ENCODE measurements at places on chromosomes 16 and 17.

DNA sequence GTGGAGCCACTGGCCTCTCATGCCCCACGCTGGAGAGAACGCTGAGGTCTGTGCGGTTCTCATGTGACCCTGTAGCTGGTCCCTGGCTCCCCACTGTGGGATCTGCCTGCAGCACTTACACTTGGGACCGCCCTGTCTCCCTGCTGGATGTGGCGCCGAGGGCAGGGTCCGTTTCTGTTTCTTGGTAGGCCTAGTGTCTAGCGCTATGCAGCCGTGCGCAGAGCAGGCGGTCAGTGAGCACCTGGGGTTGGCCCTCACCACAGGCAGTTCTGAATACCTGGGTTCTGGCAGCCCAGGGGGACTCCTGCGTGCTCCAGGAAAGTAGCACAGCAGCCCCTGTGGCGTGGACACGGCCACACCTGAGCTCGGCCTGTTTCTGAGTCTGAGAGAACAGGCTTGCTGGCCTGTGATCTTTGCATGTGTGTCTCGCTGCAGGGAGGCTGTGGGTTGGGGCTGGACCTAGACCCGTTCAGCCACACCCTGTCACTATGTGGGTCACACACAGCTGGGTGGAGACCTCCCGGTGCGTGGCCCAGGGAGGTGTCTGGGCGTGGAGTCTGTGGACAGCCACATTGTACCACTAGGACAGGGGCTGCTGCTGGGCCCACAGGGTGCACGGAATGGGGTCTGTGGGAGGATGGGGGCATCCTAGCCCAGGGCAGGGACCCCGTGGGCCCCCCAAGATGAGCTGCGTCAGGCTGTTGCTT, 2.8 kb downstream of the CAPN15 start:
- DNase-seq = no peak

GRCh38 chr16:27197004-27197403, 6.3 kb upstream of the KDM8 start:
- no peak for DNase-seq

DNA sequence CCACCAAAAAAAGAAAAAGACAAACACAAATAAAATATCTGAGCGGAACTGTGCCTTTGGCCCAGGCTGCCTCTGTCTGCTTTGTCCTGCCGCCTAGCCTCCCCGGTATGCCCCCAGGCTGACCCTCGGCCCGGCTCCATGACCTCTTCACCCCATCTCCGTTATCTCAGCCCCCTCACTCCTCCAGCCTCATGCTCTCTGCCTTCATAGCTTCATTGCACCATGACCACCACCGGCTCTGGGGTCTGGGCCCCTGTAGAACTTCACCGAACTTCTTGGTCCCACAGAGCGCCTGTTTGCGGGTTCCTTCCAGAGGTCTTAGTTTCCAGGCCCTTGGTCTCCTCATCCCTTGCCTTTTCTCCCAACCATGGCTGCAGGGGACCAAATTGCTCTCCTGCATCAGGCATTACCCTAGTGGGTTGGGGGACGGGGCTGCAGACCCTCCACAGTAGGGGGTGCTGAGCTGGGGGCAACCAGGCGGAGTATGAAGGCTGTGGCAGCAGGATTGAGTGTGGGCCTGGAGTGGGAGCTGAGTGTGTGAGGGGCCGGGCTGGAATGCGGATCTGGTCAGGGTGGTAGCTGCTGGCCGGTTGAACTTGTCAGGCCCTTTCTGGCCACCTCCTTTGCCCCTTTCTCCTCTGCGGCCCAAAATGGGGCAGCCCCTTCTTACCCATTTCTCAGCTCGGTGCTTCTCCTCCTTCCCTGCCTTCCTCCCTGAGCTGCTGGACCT, 6.9 kb downstream of the HIRIP3 start:
- no peak for DNase-seq

GRCh38 chr17:13478326-13478830, 123.4 kb downstream of the HS3ST3A1 start:
- DNase-seq = no peak

- DNase-seq = no peak
These were observed 2.9 kb upstream of the CACNA1G start for GRCh38 chr17:50557630-50558029.

GRCh38 chr16:85112364-85112763, at the start of gene CIBAR2:
Gene CIBAR2 (minus strand): TSS chr16:85112472. CDS start chr16:85112352, 120 bp downstream.
- DNase-seq = no peak

GRCh38 chr16:10339777-10340732, 45.8 kb upstream of the ATF7IP2 start:
- DNase-seq = no peak

DNA sequence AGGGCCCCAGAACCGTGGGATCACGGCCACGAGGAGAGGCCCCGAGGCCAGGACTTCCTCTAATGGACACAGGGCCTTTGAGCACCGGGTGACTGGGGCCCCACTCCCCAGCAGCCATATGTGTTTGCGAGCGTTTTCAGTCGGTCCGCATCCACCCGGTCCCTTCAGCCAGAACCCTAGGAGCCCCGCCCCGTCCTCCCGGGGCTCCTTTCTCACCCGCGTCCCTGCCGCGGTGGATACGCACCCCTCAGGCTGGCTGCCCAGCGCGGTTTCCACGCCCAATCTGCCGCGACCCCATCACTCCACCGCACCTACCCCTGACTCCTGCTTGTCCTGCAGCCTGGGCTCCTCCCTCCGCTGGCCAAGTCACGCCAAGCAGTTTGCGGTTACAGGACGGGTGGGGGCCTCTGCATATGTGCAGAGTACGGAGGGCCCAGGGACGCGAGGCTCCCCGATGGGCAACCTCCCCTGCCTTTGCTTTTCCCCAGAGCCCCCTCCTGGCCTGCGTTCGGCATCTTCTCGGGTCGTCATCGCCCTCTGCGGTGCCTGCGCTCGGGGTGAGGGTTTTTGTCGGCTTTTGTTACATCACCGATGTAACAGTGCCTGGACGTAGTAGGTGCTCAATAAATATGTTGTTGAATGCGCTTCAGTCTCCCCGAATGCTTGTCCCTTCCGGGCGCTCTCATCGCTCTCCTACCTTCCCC, 1.0 kb upstream of the TTYH2 start:
- no peak for DNase-seq

DNA sequence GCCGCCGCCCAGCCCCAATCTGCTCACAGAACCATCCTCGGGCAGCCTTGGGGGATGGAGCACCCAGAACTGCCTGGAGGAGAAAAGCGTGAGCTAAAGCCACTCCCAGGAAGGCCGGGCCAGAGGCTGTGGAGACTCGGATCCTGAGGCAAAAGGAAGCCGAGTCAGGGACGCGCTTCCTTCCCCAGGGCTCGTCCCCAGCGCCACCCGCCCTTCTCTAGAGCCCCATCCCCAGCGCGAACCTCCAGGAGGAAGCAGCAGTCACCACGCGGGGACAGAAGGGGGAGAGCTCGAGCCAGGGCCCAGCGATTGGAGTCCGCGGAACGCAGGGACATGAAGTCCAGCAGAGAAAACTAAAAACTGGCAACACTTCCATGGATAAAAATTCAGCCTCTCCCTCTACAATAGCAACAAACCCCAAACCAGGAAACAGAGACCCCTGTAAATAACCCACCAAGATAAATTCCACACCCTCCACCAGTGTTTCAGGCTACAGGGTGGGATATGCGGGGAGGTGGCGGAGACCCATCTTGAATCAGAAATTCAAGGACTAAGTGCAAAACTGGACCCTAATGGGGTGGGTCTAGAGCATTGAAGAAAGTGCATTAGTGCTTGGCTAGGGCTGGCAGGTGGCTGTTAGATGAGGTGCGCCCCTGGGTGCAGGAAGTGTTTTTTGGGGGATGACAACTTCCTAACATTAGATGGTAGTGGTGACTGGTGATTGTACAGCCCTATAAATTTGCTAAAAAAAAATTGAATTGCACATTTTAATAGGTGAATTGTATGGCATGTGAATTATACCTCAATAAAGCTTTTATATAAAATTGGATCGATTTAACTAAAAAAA, 116.1 kb upstream of the METRNL start:
- no peak for DNase-seq

- no peak for DNase-seq
These were observed 514.9 kb upstream of the GOT2 start for GRCh38 chr16:59249011-59249410.

- DNase-seq = no peak
These were observed 78.8 kb downstream of the TMEM114 start for GRCh38 chr16:8511464-8511863.

DNA sequence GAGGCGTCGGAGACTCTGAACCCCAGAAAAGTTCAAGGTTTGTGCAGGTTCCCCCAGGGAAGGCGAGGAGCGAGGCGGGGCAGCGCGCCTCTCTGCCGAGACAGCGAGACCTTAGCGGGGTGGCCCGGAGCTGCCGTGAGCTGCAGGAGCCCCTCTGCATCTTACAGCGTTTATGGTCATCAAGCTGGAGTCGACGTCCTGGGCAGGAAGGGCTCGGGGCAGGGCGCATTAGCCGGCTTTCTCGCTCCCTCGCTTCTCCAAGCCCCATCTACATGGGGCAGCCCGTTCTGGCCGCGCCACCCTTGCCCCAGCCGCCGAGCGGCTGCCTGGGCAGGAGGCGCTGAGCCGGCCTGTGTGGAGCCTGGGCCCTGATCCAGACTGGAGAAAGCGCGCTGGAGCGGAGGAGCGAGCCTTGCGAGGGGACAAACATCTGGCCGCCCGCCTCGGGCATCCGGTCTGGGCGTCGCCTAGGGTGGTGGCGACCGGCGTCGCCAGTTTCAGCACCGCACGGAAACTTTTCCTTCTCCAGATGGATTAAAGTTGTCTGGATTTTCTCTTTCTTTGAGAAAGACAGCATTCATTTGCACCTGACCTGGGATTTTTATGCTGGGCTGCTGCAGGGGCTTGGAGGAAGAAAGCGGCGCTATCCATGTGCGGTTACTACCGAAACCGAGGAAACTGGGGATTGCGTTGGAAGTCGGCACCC, 750 bp downstream of the TMEM132E start:
- no peak for DNase-seq

GRCh38 chr16:47110939-47111338, 32.8 kb downstream of the NETO2 start:
- DNase-seq = no peak

DNA sequence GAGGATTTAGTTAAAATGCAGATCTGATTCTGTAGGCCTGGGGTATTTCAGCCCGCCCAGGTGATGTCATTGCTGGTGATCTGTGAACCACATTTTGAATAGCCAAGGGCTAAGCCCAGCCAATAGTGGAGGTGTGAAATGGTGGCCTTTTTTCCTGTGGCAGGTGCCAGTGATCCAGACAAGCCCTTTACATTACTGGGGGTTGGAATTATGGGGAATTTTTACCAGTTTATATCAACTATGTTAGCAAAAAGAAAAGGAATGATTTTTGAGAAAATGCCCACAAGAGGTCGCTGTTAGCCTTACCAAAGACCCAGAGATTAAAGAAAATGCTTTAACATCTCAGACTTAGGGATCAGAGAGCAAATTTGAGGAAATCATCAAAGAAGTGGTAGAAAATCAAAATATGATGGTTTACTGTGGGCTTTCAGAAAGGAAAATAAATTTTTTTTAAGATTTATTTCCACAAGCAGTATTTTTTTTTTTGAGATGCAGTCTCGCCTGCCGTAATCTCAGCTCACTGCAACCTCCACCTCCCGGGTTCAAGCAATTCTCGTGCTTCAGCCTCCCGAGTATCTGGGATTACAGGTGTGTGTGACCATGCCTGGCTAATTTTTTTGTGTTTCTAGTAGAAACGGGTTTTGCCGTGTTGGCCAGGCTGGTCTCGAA, 3.9 kb downstream of the VPS35L start:
- DNase-seq = no peak

- no peak for DNase-seq
These were observed 210.5 kb downstream of the IRX3 start for GRCh38 chr16:54076006-54076504.

- DNase-seq = no peak
These were observed 110.8 kb upstream of the MPHOSPH6 start for GRCh38 chr16:82280867-82281266.

DNA sequence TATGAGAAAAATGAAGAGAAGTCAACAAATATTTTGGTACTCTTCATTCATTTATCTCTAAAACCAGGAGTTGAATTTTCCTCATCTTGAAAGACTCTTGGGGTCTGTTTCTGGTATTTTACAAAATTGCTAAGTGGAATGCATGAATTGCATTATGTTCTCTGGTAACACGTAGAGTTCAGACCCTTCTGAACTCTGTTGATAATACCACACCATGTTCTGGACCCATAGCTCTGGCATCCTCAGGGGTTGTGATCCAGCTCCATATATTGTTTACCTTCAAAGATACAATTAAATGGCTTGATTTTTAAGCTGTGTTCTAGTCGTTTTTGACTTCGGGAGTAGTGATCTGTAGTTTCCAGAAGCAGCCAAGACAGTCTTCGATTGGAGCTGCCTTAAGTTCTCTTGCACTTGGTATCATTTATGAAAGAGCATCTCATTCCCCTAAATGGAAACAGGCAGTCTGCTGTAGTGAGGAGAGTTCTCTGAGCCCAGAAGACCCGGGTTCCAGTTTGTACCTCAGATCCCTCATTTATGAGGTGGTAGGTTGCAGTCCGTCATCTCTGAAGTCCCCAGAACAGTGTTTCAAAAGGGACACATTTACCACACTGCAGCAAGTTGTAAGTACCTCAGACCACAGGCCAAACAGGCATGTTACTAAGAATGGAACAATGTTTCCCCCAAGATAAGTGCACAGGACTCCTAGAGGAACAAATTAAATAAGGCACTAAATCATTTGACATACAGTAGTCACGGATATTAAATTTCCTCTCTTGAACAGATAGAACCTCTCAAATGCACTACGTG, 9.6 kb downstream of the PSMD7 start:
- no peak for DNase-seq

- no peak for DNase-seq
These were observed 166.5 kb upstream of the PLCG2 start for GRCh38 chr16:81612351-81613163.

- no peak for DNase-seq
These were observed 67.1 kb downstream of the ABCC1 start for GRCh38 chr16:16016388-16016964.

DNA sequence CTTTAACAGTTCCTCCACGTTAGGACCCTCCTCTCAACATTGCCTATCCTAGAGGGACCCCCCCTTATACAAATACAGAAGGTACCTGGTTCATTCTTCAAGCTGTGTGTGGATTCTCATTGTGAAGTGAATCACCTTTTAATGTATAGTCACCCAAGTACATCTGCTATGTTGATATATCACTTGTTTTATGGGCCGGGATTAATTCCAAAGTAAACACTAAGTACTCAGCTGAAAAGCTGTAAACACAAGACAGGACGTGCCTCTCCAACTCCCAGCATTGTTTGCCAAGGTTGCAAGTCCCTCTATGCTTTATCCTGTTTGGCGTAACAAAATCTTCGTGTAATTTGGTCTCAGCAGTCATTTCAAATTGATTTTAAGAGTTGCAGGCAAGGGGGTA, 123.6 kb downstream of the RBFOX1 start:
- DNase-seq = no peak

DNA sequence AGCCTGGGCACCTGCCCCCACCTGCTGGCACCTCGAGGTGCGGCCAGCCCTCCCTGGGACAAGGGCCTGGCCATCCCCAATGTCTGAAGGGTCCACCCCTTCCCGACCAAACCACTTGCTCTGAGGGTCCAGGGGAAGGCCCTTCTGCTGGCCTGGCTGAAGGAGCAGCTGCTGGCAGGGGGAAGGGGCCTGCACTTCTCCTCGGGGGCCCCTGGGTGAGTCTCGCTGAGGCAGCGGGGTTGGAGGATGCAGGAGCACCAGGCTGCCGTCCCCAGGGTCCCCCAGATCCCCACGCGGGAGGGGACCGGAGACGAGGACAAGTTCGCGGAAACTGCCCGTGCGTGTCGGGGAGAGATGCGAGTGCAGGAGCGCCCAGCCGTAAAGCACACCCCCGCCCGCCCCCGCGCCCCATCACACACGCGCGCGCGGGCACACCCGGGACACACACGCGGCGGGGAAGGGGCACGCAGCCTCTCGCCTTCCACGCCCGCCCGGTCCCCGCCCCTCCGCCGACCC, 725 bp upstream of the CACNA1H start:
- no peak for DNase-seq

GRCh38 chr17:50046667-50047066, 9.2 kb upstream of the ITGA3 start:
- DNase-seq = no peak

All from stimulated activated CD4-positive, alpha-beta T cell treated with anti-CD3 and anti-CD28 coated beads, Interleukin-4, amount 100 ng/mL, for 4 hours (primary cell).